ENCODE measurements at places on chromosomes 16 and 17. TPM values are rescaled to one million over a fixed set of nuclear protein-coding genes. Genes with fewer than 3 reads are reported as not detected.

GRCh38 chr17:61805399-61805798 lies 57.9 kb downstream of the BRIP1 start:
- DNase-seq, result peak; percentile 10

USH1G gene
- total RNA-seq, result not detected

GRCh38 chr17:63911657-63912100 lies 621 bp upstream of the CSHL1 start:
- DNase-seq, result no peak

GRCh38 chr17:74442670-74443515 lies 11.0 kb downstream of the GPRC5C start:
- peak; percentile 90 for DNase-seq

DNASE1L2 gene
- total RNA-seq, result 1.1 TPM

- no peak for DNase-seq
Observed at GRCh38 chr16:83318390-83318789, 489.4 kb upstream of the HSBP1 start.

KRTAP4-4 gene
- total RNA-seq, result not detected

DNA sequence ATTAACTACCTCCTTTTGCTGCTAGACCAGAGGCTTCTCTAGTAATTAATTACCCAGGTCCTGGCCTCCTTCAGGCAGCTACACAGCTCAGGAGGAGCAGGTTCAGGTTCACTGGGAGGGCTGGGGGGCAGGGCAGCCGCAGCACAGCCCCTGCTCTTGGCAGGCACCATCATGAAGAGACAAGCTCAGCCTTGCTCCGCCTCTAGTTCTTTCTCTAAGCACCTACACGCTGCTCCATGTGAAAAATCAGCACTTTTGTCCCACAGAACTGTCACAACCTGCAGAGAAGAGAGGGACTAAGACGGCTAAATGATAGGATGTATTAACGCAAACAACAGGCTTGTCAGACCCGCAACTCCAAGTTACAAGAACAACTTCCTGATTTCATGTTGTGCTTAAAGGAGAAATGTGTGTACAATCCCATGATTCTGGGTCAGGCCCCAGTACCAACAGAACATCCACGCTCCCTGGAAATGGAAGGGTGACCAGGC lies 53.4 kb downstream of the GRB2 start:
- peak; percentile 88 for DNase-seq

- DNase-seq, result no peak
Observed at GRCh38 chr17:29573558-29573869, 5.0 kb downstream of the TP53I13 start.

DNA sequence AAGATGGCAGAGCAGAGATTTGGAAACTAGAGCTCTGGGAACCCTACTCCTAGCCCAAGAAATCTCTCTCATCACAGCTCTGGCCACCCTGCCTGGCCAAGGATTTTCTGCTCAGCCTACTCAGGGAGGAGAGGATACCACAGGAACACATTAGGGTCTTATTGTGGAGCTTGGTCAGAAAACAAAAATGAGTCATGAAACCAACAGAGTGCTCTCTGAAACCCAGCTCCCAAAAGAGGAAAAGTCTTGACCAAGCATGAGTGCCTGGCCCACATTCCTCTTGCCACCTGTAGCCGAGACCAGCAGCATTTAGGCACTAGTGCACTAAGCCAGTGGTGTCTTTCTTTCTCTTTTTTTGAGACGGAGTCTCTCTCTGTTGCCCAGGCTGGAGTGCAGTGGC lies 18.1 kb downstream of the SLC13A5 start:
- DNase-seq, result no peak

IQCK gene
- 37.1 TPM for total RNA-seq

DNA sequence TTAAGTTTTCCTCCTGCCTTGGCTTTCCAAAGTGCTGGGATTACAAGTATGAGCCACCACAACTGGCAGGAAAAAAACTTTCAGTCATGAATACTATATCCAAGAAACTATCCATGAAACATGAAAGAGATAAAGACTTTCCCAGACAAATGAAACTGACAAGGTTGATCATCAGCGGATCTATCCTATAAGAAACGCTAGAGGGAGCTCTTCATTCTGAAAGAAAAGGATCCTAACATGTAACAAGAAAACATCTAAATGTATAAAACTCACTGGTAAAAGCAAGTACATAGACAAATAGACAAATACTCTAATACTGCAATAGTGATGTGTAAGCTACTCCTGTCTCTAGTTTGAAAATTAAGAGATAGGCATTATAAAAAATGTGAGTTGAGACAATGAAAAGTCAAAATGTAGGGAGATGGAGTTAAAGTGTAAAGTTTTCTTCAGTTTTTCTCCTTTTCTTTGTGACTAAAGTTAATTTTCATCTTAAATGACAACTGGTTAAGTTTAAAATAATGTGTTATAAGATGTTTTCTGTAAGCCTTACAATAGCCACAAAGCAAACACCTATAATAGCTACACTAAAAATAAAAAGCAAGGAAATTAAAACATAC lies 79.6 kb upstream of the TEKT1 start:
- peak; percentile 66 for DNase-seq

CDH15 gene
- not detected for total RNA-seq

DNA sequence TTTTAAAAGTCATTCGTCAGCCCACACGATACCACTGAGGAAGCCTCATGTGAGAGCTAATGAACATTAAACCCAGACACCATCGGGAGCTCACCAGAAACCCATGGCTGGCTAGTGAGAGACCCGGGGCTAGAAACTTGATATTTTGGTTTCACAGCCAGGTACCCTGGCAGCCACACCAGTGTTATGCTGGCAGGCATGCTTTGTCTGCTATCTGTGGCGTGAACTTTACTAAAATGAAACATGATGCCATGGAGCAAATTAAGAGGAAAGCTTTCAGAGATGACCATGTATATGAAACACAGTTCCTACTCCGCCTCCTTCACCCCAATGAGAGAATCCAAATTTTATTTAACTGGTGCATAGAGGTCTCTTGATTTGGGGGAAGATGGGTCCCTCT lies 291.2 kb downstream of the IRX3 start:
- no peak for DNase-seq

DNA sequence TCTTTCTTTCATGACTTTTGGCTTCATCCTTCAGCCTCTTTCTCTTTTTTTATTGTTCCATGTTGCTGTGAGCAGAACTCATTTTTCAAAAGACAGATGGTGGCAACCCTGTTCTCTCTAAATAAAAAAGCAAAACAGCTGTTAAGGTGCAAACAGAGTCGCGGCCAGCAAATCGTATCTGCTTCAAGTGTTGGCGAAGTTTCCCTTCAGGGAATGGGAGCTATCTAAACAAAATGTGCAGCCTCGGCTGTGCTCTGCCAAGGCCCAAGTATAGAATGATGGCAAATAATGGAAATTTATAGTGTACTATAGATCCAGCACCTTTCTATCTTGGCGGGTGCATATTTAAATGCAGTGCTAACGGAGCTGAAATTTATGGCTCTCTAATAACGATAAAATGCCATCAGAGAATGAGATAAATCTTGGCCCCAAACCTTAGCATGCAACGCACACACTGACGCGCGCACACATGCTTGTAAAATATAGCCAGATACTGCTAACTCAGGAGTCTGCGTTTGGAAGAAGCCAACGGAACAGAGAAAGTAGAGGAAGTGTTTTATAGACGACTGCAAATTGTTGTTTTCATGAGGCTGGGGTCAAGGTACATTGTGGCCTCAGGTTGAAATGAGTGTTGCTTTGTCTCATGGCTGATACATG lies 315.5 kb upstream of the RBFOX1 start:
- DNase-seq, result no peak

DNA sequence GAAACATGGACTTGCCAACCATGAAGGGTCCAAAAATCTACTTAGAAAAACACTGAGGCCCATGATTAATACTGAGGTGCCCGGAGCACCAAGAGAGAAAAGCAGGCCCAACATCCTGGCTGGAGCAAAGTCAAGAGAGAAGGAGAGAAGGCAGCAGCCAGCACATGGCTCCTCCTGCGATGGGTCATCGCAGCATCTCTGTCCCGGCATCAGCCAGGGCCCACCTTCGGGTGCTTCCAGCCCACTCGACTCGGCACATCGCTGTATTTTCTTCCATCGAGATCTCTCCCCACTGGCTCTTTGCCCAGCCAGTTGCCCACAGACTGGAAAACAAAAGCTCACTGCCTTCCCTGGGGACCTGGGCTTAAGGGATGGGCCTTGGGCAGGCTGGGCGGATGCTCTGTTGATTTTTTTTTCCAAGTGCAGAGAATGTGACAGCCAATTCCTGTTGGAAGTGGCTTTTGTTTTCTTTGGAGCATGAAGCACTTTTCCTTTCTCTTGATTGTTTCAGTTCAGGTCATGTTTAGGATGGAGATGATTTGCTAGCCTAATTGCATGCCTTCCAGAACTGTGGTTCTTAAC lies 58.1 kb downstream of the CYB5B start:
- DNase-seq, result peak; percentile 45

GRCh38 chr17:72624652-72625051 lies 467.8 kb downstream of the SLC39A11 start:
- peak; percentile 47 for DNase-seq

TBC1D3C gene
- total RNA-seq, result not detected

BTBD17 gene
- total RNA-seq, result not detected

- DNase-seq, result no peak
Observed at GRCh38 chr16:89322321-89323119, 105.0 kb downstream of the ZNF778 start.

MT1G gene
- 7.8 TPM for total RNA-seq

CLEC3A gene
- total RNA-seq, result not detected

- no peak for DNase-seq
Observed at GRCh38 chr16:57475711-57476339, 10.5 kb downstream of the DOK4 start.

TBC1D3H gene
- not detected for total RNA-seq

DNA sequence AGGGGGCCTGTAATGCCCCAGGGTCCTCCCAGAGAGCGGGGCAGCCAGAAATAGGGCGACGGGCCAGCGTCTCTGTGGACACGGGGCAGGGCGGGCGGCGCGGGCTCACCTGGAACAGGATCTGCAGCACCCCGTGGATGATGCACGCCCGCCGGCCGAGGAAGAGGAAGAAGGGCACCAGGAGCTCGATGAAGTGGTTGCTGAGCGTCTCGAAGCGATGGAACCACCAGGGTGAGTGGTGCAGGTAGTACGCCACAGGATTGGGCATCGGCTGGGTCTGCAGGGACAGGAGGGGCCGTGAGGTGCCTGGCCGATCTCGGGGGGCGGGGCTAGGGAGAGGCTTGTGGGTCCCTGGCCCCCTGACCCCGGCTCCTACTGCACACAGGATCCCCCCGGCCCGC lies 78.9 kb upstream of the GNG13 start:
- no peak for DNase-seq

DNA sequence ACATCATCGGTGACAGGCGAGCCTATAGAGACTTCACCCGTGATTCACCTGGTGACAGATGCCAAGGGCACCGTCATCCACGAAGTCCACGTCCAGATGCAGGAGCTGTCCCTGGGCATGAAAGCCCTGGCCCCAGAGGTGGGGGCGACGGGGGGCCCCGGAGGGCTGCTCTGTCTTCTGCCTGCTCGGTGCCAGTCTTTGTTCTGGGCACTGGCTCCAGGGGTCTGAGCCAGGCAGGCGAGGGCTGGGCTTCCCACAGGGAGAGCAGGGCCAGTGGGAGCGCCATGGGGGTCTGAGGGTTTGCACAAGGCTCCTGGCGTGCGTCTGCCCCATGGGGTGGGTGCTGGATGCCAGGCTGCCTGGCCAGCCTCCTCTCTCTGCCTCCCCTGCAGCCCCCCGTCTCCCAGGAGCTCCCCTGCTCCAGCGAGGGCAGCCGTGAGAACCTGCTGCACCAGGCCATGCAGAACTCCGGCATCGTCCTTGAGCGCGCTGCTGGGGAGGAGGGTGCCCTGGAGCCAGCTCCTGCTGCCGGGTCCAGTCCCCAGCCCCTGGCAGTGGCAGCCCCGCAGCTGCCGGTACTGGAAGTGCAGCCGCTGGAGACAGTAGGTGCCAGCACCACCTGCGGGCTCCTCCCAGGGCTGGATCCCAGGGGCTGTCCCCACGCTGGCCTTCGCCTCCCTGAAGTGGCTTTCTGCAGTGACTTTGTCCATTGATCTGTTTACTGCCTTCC lies 3.0 kb upstream of the DNASE1L2 start:
- no peak for DNase-seq

SYNGR3 gene
- 2.0 TPM for total RNA-seq
